ENCODE measurements at places on chromosomes 6 and 20.

DNA sequence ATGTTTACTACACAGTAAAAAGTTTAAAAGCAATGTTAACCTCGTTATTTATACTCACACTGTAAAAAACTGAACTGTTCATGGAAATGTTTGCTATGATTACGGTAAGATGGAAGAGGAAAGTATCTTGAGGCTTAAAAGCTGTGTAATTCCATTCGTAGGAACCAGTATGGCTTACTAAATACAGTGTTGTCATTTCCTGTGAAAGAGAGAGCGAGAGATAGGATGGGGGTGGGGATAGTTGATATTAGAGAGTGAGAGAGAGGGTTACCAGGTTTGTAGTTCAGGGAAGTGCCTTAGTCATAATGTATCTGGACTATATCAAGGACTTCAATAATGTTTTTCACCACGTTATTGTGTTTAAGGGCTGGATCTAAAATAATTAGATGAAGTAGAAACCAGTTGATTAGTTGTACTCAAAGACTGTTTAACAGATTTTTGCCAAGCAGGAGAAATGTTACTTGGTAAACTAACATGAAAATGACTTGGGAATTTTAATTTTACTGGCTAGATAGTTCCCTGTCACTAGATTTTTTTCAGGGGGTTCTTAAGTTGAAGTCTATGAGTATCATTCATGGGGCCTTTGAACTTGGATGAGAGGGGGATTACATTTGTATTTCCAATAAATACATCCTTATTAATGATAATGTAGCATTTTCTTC is 30.4 kb downstream of the AFDN start:
- DNase-seq, result no peak

DNA sequence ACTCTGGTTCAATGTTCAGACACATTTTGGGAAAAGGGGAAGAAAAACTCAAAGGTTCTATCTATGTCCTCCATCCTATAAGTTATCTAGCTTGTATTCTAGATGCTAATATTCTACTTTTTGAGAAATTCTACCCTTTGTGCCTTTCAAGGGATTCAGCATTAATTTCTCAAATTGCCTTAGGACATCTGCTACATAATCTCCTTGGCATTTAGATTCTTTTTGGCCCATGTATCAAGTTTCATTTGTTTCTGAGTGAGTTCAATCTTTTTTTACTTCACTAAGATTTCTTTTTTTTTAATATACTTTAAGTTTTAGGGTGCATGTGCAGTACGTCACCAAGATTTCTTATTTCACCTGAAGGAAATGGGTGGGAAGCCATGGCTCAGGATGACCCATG is 232.7 kb upstream of the TENT5A start:
- DNase-seq, result no peak

DNA sequence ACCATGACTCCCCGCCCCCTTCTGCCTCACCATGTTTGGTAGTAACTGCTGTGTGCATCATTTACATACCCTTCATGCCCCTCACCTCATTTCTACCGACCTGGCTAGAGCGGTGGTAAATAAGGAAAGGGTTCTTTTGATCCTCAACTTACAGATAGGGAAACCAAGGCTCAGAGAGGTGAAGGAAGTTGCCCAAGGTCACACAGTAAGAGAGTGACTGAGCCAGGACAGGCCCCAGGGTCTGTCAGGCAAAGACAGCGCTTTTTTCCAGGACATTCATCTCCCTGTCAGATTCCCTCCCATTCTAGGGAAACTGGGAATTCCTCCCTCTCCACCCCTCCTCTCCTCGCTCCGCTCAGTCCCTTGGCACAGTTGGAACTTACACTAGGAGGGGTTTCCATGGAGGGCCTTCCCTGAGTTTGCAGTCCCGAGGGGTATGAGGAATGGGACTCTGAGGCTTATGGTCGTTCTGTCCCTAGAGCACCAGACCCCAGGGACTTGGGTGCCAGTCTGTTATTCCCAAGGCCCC is 2.0 kb downstream of the VSTM2L start:
- no peak for DNase-seq

GRCh38 chr6:135722190-135722589 is 129.3 kb upstream of the PDE7B start:
- DNase-seq, result no peak

DNA sequence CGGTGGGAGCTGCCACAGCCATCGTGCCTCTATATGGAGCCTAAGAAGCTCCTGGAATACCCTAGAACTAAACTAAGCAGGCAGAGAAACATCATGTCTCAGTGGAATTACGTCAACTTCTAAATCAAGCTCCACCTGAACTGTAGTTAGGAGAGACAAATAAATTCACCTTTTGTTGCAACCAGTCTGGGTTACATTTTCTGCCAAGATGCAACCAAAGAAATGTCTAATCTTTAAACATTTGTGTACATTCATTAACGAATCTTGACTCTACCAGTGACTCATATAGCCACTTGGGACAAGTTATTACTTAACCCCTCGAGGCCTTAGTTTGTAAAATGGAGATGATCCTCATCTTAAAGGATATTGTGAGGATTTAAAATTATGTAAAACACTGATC is 8.9 kb downstream of the PTPRK start:
- DNase-seq, result no peak

DNA sequence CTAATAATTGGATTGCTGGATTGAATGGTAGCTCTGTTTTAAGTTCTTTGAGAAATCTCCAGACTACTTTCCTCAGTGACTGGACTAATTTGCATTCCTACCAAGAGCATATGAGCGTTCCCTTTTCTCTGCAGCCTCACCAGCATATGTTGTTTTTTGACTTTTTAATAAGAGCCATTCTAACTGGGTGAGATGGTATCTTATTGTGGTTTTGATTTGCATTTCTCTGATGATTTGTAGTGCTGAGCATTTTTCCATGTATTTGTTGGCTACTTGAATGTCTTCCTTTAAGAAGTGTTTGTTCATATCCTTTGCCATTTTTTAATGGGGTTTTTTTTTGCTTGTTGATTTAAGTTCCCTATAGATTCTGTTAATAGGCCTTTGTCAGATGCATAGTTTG is 94.7 kb upstream of the AHI1 start:
- no peak for DNase-seq

Data from Kasumi-1 (cell line).